ENCODE measurements at places on chromosomes 3 and 15.

- no peaks in the 10 kb centered on the region for H3K4me1 ChIP-seq
- DNase-seq, result no peak
- no peak overlapping the region for H3K27ac ChIP-seq
- H3K36me3 ChIP-seq, result no peaks in the 10 kb centered on the region
- no peak overlapping the region for H3K4me3 ChIP-seq
These were observed 138.8 kb downstream of the ZBBX start for GRCh38 chr3:167241048-167241845.

DNA sequence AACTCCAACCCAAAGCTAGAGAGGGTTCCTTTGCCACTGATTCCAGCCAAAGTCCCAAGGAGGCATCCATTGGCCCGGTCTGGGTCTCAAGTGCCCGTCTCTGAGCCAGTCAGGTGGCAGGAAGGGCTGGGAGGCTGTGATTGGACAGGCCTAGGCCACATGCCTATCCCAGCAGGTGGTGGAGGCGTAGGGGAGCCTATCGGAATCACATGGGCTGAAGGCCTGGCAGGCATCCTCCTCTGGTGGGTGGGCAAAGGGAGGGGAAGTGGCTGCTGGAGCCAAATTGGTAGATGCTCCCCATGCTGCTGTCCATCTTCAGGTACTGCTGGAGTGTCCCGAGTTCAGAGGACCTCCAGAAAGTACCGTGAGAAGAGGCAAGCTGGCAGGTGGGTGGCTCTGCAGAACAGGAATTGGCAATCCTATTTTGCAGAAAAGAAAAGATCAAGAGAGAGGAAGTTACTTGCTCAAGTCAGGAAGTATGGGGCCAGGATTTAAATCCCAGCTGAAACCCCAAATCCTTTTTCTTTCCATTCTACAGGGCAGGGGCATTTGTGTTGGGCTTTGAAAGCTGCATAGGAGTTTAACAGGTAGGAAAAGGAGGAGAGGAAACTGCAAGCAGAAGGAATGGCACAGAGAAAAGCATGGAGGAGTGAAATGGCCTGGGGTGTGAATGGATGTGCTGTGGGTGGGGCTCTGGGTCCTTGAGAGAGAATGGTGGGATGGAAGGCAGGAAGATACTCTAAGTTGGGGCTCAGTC is 3.7 kb downstream of the CHST13 start:
- no peak overlapping the region for H3K4me3 ChIP-seq
- no peaks in the 10 kb centered on the region for H3K4me1 ChIP-seq
- no peaks in the 10 kb centered on the region for H3K36me3 ChIP-seq
- DNase-seq, result no peak

GRCh38 chr3:11600501-11601282 is 43.0 kb downstream of the VGLL4 start:
- H3K36me3 ChIP-seq, result peaks cover 16% of the 10 kb centered on the region
- H3K27me3 ChIP-seq, result no peaks in the 10 kb centered on the region
- no peak overlapping the region for H3K4me3 ChIP-seq
- no peaks in the 10 kb centered on the region for H3K4me1 ChIP-seq
- no peak for DNase-seq
- no peak overlapping the region for H3K27ac ChIP-seq

- H3K27ac ChIP-seq, result no peak overlapping the region
- no peaks in the 10 kb centered on the region for H3K27me3 ChIP-seq
- no peak overlapping the region for H3K4me3 ChIP-seq
- H3K4me1 ChIP-seq, result no peaks in the 10 kb centered on the region
- H3K36me3 ChIP-seq, result no peaks in the 10 kb centered on the region
These were observed 78.5 kb downstream of the CHCHD6 start for GRCh38 chr3:126782536-126782935.

DNA sequence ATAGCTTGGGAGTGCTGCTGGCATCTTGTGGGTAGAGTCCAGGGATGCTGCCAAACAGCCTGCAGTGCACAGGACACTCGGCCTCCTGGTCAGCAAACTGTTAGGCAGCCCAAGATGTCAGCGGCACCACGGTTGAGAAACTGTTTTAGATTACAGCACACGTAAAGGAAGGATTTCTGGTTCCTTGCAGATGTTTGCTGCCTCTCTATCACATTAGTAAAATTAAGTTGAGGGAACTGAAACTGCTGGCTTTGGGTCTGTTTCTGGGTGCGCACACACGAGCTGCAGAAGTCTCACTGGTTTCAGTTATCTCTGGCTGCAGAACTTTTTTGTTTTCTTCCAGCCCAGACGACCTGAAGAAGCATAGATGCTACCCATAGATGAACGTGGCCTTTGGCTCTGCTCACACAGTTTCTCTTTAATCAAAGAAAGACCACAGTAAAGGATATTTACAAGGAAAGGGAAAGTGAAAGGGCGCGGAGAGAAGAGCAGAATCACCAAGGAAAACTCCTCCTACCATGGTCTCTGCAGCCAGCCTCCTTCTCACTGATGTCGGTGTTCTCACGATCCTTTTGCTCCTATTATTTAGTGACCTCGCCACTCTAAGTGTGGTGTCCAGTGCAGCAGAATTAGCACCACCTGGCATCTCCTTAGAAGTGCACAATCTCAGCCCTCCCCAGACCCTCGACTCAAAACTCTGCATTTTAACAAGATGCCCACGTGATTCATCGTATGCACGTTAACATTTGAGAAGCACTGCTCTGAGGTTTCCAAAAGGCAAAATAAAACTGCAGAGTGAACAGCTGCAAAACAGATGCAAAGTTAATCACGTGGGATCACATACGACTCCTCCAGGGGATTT is 50.6 kb upstream of the AKAP13 start:
- no peaks in the 10 kb centered on the region for H3K27me3 ChIP-seq
- H3K4me1 ChIP-seq, result peaks cover 27% of the 10 kb centered on the region
- H3K36me3 ChIP-seq, result no peaks in the 10 kb centered on the region
- no peak for DNase-seq

DNA sequence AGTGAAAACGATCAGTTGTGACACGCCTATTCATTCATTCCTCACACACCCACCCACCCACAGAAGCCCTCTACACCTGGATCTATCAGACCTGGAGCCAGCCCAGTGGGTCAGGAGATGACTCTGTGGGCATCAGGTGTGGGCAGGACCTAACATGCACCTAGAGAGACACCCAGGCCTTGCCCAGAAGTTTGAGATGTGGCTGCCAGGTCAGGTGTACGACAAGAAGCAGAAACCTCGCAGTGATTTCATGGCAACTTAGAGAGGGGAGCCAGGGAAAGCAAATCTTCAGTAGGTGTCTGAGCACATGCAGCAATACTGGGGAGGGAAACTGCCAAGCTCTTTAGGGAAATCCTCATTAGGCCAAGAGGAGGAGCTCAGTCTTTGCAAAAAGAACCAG is 264.7 kb upstream of the ROPN1 start:
- H3K27ac ChIP-seq, result no peak overlapping the region
- no peak for DNase-seq
- H3K36me3 ChIP-seq, result no peaks in the 10 kb centered on the region
- no peak overlapping the region for H3K4me3 ChIP-seq
- no peaks in the 10 kb centered on the region for H3K4me1 ChIP-seq

GRCh38 chr15:50773389-50773788 is 7.9 kb upstream of the SPPL2A start:
- no peak overlapping the region for H3K27ac ChIP-seq
- no peak for DNase-seq
- H3K4me1 ChIP-seq, result peaks cover 6% of the 10 kb centered on the region
